ENCODE measurements at places on chromosomes 7 and 10. TPM values are rescaled to one million over a fixed set of nuclear protein-coding genes. Genes with fewer than 3 reads are reported as not detected.

- peak; percentile 38 for DNase-seq
Measured at GRCh38 chr10:50286996-50287803, 35.9 kb upstream of the ASAH2 start.

PPP1R9A gene
- 45.0 TPM for total RNA-seq

ARMC3 gene
- not detected for total RNA-seq

ANKRD61 gene
- 0.22 TPM for total RNA-seq

DNA sequence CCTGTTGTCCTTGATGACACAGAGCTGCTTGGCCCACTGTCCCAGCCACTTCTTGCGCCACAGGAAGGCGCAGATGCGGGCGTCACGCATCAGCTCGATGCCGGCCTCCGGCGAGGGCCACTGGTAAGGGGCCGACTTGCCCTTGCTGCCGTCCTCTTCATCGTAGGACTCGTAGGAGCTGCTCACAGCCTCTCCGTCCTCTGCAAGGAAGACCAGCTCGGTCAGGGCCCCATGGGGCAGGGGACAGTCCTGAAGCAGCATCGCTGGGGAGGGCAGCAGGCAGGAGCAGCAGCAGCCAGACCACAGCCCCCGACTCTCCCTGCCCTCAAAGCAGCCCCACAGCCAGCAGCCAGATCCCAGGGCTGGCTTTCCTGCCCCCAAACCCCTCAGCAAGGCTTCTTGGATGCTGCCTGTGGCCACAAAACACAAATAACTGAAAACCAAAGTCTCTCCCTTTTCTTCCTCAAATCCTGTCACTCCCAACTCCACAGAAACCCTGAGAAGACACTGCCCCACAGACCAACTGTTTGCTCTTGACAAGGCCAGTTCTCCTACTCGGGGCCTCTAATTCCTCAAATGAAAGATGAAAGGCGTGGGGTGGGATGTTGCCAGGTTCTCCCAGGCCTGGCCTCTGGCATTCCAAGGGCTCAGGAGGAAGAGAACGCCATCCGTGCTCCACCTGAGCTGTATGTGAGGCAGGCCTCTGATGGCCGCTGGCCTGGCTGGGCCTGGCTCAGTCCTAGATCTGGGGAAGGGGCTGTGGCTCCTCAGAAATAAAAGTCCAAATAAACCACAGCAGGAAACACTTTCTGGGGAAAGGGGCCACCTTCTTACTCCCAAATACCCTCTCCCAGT, 76.7 kb downstream of the VWA2 start:
- no peak for DNase-seq

DNA sequence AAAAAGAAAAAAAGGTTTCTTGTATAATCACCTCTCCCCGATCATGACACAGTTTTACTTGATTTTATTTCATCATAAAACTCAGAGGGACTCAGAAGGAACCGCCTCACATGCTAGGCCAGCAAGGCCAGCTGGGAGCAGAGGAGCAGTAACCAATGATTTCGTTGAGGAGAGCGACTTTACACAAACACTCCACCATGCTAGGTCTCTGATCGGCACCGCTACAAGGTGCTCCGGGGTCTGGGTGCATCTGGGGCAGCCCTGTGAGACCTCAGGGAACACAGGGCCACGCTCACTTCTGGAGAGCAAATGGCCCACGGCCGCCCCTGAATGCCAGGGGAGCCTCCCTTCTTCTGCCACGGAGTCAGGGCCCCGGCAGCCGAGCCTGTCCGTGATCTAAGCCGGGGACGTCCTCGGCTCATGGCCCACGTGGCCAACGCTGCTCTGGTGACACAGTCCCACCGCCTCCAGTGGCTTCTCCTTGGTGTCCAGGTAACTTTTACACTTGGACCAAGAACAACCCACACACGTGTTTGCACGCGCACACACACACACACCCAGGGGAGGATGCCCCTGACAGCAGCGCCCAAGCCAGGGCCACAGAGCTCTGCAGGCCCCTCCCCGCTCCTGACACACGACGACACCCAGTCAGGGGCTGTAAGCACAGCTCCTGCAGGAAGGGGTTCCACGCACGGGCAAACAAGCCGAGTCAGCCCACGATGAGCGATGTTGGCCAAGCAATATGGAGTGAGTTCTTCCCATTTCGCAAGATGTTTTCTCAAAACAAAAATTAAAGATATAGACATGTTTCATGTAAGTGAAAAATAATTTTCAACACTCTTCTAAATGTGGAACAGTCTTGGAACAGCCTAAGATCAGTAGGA, 332.3 kb downstream of the DNAJB6 start:
- DNase-seq = no peak

GRCh38 chr7:134678115-134678514, 31.5 kb downstream of the BPGM start:
- DNase-seq = no peak

DNA sequence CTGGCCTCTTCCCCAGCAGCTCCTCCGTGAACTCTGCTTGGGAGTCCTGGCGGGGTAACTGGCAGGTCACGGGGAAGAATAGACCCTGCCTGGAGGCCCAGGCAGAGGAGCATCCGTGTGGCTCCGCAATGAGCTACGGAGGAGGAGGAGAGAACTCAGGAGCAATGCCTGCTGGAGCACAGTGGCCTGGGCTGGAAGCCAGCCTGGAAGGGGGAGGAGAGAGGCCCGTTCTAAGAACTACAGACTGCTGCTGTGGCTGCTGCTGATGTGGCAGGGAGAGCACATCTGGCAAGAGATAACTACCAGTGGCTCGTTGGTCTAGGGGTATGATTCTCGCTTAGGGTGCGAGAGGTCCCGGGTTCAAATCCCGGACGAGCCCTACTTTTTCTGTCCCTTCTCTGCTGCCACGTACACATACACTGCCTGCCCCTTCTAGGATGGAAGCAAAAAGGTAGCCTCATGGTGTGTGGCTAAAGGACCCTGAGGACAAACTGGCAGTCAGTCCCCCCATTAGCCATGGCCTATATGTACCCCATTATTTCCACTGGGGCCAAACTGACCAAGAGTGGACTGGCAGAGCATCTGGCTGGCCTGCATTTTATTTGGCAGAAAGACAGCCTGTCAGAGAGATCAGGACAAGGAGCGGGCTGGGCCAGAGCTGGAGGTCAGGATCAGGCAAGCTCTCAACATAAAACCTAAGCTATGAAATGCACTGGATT, 7.7 kb upstream of the OPN1SW start:
- DNase-seq = peak; percentile 95

DNA sequence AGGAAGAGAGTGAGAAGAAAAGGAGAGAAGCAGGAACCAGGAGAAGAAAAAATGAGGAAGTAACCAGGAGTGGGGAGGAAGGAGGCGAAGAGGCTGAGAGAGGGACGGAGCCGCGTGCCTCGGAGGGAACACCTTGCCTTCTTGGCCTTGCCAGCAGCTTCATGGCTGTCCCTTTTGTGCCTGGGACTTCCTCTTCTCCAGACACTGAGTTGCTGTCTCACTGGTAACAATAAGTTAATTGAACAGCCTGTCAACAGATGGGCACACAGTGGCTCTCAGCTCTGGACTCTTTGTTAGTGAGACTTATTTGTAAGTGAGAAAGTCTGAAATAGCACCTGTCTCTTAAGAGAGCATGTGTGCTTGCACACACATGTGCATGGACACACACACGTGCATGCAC, 83.2 kb downstream of the GATA3 start:
- no peak for DNase-seq

- DNase-seq = no peak
Measured at GRCh38 chr7:92584953-92585352, 5.2 kb downstream of the FAM133B start.

DNA sequence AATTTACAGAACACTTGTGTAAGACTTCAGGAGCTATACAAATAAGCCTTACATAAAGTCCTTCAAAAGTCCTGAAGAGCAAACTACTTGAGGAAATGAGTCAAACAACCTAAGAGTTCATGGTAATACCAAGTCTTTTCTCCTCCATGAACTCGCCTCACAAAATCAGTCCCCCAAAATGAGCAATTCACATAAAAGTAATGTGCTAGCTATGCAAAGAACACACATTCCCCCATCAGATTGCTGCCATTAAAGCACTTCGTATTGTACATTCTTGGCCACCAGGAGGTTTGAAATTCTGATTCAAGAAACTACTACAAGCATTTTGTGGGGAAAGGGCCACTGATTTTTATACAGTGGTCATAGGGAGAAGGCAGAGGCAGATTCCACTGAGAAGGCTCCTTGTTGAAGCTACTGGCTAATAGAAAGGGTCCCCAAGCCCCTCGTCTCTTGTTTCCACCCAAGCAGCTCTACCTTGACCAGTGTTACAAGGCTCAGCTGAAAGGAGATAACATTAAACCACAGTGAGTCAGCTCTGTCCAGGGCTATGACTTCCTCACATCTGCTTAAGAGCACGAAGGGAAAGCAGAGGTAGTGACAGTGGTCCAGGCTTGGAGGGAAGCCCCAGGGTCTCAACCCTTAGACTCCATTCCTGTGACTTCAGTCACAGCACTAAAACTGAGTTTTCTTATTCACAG, 115.2 kb upstream of the CDK1 start:
- no peak for DNase-seq

CALML3 gene
- not detected for total RNA-seq

DNA sequence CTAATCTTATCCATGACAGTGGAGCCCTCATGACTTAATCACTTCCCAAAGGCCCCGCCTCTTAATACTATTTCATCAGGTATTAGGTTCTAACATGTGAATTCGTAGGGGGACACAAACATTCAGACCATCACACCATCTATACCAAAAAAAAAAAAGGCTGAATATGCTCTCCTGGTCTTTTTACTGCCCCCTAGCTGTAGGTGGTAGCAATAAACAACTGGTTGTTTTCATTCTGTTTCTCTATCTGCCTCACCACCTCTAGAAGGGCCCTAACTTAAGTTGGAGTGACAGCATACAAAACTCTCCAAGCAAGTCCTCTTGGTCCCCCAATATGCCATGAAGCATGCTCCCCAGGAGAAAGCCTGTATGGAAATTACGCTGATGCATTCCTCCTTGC, 94.1 kb downstream of the GRM8 start:
- no peak for DNase-seq

DNA sequence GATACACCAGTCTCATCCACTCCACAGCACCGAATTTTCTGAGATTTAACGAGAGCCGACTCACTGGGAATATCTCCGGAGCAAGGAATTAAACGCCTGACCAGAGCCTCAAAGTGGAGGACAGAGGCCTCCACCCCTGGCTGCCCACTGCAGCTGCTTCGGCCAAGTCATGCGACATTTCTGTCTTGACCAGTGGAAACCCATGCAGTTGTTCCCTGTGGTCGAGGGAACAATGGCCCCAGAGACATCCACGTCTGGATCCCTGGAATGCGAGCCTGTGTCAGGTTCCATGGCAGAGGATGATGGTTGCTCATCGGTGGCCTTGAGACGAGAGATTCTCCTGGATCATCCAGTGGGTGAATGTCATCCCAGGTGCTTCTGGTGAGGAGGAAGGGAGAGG, 65.7 kb upstream of the INSIG1 start:
- no peak for DNase-seq

GRCh38 chr10:11874568-11875493, 51.7 kb downstream of the PROSER2 start:
- peak; percentile 60 for DNase-seq

- DNase-seq = no peak
Measured at GRCh38 chr7:132653366-132653930, 77.2 kb upstream of the PLXNA4 start.

GRCh38 chr10:66307826-66308225, 618.0 kb upstream of the LRRTM3 start:
- DNase-seq = peak; percentile 16

PPIF gene
- total RNA-seq = 8.3 TPM

- DNase-seq = peak; percentile 78
Measured at GRCh38 chr7:112084520-112084971, 121.7 kb downstream of the DOCK4 start.

- DNase-seq = no peak
Measured at GRCh38 chr7:34844936-34845665, 187.1 kb downstream of the NPSR1 start.

SLC26A5 gene
- not detected for total RNA-seq

ABLIM1 gene
- total RNA-seq = 27.7 TPM

- DNase-seq = peak; percentile 90
Measured at GRCh38 chr7:54839575-54840213, 80.7 kb upstream of the SEC61G start.

- DNase-seq = peak; percentile 18
Measured at GRCh38 chr10:21675157-21675796, 141.2 kb downstream of the MLLT10 start.

SAP25 gene
- 0.98 TPM for total RNA-seq

ZDHHC16 gene
- total RNA-seq = 27.8 TPM

DNA sequence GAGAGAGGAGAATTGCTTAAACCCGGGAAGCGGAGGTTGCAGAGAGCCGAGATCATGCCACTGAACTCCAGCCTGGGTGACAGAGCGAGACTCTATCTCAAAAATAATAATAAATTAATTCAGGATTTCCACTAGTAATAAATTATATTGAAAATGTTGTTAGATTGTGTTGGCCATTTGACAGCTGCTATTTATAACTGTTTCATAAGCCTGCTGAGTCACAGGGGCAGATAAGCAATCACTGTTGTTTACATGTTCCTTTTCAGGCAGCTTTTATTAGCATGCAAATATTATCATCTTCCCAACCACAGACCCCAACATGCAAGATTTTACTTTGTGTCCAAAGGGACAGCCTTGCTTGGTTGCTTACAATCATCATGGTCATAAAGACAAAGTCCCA, 49.5 kb upstream of the ZNF138 start:
- no peak for DNase-seq

- DNase-seq = no peak
Measured at GRCh38 chr7:128099204-128099671, 68.0 kb upstream of the LRRC4 start.

DNA sequence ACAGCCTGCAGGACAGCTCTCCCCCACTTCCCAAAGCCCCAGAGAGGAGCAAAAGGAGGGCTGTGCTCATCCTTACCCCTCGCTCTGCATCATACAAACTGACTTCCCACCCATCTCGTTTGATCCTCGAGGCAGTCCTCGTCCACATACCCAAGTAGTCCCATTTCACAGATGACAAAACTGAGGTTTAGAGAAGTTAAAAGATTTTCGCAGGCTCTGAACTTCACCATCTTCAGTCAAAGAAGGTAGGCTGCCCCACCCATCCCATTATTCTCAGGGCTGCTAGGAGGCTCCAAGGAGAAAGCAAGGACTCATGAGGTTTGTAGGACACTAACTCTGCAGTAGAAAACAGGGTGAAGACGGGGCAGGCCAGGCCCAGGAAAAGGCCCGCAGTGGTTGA, 147.1 kb downstream of the SLIT1 start:
- DNase-seq = no peak

GRCh38 chr10:62462461-62462860, 88.3 kb downstream of the ZNF365 start:
- no peak for DNase-seq

DNA sequence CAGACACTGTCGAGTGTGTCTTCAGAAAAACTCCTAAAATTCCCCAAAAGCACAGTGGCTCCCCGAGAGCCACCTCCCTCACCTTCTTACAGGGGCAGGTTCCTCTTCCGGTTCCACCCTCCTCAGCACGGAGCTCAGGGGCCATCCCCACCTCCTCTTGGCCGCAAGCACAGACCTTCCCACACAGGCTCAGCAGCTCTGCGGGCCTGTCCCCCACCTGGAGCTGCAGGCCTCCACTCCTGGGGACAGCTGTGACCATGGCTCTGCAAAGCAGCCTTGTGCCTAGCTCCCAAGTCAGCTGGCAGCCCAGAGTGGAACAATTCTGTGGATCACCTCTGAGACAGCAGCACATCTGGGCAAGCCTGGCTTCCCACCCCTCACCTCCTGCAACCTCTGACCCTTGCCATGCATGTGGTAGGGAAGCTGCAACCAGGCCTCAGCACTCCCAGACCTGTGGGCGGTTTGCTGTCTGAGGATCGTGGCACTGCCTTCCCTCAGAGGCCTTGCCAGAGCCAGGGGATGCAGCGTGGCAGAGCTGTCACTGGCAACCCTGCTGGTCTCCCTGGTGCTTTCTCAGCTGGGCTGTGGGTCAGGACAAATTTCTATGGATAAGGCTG, 79.7 kb downstream of the ALOX5 start:
- no peak for DNase-seq
